ENCODE measurements at places on chromosomes 3 and 15. TPM values are rescaled to one million over a fixed set of nuclear protein-coding genes. Genes with fewer than 3 reads are reported as not detected.

GRCh38 chr3:143103652-143104051 is 15.9 kb upstream of the CHST2 start:
- DNase-seq, result no peak

DNA sequence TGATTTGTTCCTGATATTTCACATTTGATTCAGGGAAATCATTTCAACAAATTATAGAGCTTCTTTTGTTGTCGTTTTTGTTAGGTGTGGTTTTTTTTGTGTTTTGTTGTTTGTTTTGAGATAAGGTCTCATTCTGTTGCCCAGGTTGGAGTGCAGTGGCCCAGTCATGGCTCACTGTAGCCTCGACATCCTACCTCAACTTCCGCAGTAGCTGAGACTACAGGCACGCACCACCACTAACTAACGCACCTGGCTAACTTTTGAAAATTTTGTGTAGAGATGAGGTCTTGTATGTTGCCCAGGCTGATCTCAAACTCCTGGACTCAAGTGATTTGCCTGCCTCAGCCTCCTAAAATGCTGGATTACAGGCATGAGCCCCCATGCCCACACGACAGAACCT is 177.0 kb downstream of the AKAP13 start:
- DNase-seq, result no peak

DNA sequence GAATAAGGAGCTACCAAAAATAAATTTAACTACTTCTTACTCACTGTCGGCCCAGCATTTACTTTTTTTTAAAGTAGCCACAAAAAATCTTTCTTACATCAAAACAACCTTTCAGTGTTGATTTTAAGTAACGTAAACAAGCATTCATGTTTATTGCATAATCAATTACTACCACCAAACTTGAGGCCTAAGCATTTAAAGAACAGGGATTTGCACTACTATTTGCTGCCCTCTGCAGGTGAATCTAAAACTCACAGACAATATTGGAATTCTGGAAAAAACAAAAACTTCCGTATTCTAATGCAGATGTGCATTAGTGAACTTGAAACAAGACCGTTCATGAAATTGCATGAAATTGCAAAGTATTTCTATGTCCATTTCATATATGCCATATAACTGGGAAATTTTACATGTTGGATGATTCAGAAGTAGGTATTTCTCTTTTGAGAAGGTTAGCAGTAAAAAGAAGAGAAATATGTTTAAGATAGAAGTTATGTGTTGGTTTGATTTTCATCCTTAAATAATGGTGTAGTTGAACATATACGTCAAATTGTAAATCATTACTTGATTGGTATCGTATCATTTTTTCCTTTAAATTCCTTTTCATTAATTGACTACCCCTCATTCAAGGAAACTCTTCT is 55.6 kb downstream of the CGGBP1 start:
- DNase-seq, result no peak

DNA sequence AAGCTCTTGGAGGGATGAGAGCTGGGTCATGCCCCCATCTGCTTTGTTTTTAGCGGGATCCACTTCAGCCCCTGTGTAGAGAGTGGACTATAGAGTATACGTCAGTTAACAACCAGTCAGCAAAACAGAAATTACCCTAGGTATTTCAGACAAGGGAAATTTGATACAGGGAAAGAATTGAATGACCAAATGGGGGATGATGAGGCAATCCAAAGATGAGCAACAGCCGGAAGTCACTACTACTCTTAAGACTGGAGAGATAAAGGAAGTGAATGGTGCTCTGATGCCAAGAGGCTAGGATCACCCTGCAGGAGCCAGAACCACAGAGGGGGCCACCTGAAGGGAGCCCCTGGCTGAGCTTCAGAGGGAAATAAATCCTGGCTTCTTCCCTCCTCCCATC is 1.7 kb upstream of the GPR62 start:
- no peak for DNase-seq

DNA sequence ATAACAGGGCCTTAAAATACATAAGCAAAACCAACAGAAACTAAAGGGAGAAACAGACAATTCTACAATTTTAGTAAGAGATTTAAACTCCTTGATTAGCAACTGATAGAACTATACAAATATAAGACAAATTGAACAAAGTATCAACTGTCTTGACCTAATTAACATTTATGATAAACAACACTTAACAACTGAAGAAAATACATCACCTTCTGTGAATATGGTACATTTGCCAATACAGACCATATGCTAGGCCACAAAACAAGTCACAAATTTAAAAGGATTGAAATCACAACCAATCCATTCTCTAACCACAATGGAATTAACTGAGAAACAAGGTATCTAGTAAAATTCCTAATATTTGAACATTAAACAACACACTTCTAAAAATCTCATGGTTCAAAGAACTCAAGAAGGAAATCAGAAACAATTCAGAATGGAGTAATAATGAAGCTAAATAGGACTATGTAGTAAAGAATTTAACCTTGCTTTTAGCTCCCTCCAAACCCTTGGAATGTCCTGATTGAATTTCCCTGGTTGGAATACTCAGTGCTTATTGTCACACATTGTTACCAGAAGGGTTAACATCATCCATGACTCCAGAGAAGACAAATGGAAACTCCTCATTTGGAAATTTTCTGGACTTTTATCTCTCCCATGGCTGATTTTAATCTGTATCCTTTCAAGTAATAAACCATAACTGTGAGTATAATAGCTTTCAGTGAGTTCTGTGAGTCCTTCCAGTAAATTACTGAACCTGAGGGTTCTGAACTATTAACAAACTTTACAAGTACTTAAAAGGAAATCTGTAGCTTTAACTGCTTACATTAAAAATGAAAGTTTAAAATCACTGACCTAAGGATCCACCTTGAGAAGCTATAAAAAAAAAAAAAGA is 88.8 kb downstream of the DLG1 start:
- no peak for DNase-seq

GRCh38 chr3:173273838-173274237 is 123.7 kb upstream of the NLGN1 start:
- no peak for DNase-seq

- no peak for DNase-seq
These were observed 3.5 kb upstream of the MTFMT start for GRCh38 chr15:65032801-65033537.

P2RY14 gene
- not detected for polyA plus RNA-seq

DNA sequence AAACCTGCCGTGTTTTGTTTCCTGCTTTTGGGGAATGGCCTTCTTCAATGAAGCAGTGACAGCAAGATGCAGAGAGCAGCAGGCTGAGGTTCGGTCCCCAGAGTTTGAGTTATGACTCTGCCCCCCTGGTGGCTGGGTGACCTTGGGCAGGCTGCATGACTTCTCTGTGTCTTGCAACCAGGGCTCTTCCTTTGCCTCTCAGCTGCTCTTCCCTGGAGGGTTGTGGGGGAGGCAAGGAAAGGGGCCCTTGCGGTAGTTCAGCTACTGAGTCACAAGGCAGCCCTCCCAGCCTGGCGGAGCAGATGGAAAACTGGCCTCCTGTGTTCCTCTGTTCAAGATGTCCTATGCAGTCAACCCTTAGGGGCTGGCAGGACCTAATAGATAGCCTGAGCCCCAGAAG is 17.1 kb downstream of the CTXND1 start:
- peak; percentile 4 for DNase-seq

DNA sequence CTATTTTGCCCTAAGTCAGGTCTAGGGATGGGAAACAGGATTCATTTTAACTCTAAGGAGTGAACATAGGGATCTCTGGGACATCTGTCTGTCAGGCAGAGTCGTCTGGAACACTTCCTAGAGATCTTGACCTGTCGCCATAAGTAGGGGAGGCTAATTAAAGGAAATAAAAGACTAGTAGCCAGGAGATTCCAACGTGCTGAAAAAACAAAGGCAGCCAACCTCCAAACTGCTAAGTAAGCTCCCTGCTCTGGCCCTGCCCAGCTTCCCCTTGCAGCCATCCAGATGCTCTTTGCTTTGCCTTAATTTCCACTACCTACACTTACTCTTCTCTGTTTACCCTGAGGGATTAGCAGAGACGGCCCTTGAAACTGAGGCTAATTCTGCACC is 18.4 kb upstream of the TSEN2 start:
- DNase-seq, result no peak

DNA sequence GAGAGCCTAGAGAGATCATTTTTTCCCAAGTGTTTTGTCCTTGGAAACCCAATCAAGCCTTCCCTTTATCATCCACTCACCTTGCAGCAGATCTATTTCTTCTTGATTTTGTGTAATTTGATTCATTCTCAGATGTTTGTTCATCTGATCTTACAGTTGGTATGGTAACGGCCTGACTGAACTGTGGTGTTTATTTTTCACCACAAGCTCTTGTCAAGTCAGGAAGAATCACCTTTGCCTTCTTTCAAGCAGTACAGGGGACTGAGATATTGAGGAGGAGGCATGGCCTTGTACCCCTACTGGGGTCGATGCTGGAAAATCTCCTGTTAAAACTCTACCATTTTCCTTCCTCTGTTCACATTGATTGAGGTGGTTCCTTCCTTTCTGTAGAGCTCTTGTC is 361.4 kb upstream of the CFAP20DC start:
- DNase-seq, result no peak

GRCh38 chr3:131714585-131715220 is 211.9 kb upstream of the MRPL3 start:
- DNase-seq, result no peak

SLC22A13 gene
- 0.54 TPM for polyA plus RNA-seq

DUOX1 gene
- 32.5 TPM for polyA plus RNA-seq

ETV5 gene
- 49.7 TPM for polyA plus RNA-seq

CD86 gene
- polyA plus RNA-seq, result 2.9 TPM

COL6A6 gene
- polyA plus RNA-seq, result not detected

- DNase-seq, result no peak
These were observed 165.8 kb downstream of the PLCL2 start for GRCh38 chr3:17050506-17050905.

GRCh38 chr3:38114052-38114874 is 22.7 kb downstream of the ACAA1 start:
- DNase-seq, result no peak

- no peak for DNase-seq
These were observed 64.3 kb downstream of the CASR start for GRCh38 chr3:122247825-122248185.
